Immature natural killer cell (primary cell): ENCODE measurements at places on chromosomes 2 and 18.

GRCh38 chr2:186827862-186828492 is 21.0 kb downstream of the ZSWIM2 start:
- DNase-seq: no peak

DNA sequence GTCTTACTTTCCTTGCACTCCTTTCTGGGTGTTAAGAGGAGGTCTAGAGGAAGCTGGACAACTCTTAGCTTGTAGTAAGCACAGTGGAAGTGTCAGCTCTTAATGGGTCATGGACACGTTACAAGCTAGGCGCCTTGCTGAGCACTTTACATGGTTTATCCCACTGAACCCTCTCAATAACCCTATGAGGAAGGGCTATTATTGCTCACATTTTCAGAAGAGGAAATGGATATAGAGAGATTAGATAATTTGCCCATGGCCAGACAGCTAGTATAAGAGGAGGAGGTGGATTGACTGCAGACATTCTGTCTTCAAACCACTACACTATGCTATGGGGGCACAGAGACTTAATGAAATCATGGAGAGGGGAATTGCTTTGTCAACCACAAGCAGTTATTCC is 8.3 kb upstream of the IL1RN start:
- DNase-seq: no peak

DNA sequence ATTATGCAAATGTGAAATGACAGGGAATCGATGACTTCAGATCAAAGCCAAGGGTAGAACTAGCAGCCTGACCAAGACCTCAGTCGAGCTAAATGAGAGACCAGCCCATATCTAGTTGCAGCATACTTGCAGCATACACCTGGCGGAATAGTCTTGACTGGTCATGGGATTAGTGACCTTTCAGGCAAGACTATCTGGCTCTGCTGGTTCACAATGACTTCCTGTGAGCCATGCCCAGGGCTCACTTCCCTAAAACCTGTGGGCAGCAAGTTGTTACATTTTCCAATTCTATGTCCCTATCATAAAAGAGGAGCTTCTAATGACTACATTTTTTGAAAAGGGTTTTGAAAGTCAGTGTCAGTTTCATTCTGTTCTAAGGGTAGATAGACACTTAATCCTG is 1624.9 kb upstream of the CELF4 start:
- no peak for DNase-seq

DNA sequence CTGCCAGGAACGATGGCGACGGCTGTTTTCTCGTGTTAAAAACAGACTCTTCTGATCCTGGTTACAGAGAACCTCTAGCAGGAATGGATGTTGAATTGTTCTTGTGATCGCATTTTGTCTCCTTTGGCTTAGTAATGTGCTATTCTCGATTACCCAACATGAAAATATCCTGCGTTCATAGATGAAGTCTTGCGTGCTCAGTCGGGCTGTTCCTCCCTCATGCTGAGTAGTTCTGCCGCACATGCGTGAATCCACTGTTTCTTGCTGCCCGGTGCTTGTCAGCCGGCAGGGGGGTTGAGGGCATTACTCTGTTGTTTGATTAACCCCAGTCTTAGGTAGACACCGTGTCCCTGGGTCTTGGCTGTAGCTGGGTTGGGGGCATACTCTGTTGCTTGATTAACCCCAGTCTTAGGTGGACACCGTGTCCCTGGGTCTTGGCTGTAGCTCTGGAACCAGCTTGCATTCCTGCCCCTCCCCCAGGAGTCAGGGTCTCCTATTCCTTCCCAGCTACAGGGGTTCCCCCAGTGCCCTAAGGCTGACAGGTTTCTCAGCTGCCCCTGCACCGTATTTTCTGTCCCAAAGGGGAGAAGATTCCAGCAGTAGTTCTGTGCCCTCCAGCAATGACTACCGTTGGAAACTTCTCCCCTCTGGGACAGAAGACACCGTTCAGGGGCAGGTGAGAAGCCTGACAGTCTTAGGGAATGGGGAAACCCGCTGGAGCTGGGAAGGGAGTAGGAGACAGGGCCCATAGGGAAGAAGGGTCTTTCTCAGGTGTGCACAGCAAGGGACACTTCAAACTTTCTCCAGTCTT is 22.1 kb upstream of the ASB1 start:
- DNase-seq: no peak

- no peak for DNase-seq
Measured at GRCh38 chr2:72942293-72942692, 25.0 kb downstream of the EMX1 start.

DNA sequence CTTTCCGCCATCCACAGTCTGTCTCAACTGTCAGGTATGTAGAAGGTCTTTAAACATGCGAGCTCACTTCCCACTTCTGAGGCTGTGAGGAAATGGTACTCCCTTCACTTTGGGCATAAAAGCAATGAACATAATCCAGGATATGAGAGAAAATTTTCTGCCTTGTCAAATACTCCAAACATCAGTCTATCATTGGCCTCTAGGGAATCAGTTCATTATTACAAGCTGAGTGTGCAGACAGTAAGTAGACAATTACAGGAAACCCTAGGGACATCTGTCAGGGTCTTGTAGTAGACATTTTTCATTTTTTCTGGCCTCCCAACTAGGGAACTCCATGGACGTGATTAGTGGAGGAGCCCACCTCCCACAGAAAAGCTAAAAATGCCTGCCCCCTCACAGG is 13.6 kb upstream of the APCDD1 start:
- DNase-seq: no peak

DNA sequence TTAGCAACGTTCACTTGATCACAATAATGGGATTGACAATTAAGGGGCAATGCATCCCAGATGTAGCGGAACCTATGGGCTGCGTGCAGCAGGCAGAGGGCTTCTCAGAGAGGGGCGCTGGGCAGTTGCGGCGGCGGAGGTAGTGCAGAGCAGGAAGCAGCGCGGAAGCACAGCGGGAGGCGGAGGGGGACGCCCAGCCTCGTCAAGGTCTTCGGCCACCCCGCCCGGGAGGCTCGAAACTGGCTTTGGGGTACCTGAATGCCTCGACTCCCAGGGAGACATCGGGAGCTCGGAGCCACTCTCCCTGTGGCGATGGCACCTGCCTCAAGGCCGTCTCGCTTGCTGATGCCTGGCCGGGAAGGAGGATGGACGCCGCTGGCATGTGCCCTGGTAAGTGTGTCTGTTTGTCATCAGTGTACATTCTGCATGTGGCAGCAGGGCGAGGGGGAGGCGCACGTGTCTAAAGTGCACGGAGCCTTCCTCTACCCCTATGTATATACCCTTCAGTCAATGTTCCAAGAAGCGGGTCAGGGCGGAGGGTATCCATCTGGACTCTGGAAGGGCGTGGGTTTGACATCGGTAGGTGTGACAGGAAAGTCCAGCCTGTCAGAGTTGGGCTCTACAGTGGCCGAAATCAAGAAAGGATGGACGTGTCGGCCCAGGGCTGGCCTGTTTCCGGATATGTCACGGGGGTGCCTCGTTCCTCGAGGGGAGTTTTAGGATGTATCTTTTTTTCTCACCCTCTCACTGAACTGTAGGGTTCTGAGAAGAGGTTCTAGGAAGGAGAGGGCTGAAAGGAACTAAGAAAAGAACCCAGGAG is 7.5 kb upstream of the SP9 start:
- no peak for DNase-seq

DNA sequence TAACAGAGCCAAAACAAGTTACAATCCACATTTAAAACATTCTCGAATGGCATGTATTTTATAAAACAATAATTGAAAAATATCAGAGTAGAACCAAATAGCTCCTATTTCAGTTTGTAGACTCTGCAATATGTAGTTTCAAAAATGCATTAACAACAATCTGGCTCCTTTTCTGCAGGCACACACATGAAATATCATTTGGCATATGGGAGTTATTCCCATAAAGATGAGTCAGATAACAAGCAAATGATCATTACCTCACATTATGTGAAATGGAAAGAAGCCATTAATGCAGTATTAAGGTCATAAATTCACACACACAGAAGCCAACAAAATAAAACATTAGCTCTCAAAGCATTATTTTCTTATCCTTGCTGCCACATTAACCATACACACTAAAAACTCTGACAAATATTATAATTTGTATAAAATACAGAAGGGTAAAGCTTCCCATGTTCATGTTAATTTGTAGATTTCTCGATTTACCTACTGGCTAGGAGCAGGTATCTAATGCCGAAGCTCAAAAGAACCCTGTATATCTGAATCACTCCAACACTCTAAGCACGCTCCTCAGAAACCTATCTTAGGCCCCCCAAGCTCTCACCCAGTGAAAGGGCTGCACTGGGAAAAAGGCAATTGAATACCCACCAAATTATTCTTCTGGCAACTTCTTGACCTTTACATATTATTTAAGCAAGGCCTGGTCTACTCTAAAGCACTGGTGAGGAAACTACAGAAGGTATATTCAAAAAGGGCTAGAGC is 13.8 kb downstream of the NBAS start:
- DNase-seq: no peak

DNA sequence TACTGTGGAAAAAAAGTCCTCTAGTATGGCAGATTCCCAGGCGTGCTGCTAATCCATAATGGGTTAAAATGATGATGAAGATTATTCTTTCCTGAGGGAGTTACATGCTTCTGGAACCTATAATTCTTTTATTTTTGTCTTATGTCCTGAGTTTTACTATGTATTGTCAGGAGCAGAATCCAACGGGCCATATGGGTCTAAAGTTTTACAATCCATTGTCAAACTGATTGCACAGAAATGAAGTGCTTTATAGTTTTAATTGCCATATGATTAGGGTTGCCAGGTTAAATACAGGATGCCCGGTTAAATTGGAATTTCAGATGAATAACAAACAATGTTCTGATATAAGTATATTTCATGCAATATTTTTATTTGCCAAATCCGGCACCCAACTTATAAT is 100.9 kb upstream of the MAP3K20 start:
- no peak for DNase-seq

DNA sequence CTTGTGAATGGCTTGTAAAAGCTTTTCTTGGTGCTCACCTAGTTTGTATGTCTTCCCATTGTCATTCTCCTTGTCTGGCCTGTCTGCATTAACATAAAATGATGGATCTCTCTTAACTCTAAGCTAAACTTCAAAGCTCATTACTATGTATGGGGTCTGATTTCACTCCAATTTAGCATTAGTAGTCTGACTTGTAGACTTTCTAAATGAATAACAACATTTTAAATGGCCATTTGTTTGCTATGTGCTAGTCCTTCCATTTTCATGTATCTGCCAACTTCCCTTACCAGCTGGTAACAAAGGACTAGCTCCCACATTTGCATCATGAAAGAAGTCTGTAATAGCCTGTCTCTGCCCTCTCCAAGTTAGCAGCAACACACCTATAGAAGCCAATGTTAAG is 324.2 kb upstream of the RGPD4 start:
- no peak for DNase-seq

DNA sequence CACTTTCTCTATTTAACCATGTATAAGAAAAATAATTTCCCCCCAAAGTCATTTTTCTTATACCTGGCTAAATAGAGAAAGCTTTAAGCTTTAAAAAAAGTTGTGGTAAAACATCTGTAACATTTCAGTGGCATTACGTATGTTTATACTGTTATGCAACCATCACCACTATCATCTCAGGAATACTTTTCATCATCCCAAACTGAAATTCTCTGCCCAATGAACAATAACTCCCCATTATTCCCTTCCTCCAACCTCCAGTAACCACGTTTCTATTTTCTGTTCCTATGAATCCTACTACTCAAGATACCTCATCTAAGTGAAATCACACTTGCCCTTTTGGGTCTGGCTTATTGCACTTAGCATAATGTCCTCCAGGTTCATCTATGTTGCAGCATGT is 1.7 kb upstream of the SLC3A1 start:
- DNase-seq: no peak

DNA sequence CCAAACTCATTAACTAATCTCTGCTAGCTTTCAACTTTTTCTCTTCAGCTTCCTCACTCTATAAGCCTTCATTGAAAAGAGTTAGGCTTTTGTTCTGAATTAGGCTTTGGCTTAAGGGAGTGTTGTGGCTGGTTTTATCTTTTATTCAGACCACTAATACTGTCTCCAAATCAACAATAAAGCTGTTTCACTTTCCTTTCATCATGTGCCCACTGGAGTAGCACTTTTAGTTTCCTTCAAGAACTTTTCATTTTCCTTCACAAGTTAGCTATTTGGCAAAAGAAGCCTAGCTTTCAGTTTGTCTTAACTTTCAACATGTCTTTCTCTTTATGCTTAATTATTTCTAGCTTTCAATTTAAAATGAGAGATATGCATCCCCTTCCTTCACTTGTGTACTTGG is 271.7 kb upstream of the FSIP2 start:
- DNase-seq: no peak

DNA sequence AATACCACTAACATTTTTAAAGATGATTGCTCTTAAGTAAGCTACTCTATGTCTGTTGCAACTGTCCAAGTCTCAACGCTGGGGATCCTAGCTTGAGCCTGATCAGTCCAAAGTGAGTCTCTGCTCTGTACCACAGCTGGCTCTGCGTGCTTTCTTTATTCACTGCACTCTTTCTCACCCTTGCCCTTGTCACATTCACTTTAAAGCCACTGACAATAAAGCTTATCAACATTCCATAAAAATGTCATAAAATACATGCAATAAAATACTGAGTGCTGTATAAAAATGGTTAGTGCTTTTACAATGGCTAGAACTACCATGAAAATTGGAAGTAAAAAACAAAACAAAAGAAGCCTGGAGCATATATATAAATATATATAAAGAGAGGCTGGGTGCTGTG is 45.5 kb upstream of the LRRTM4 start:
- no peak for DNase-seq
